ENCODE measurements at places on chromosomes 2 and 18. TPM values are rescaled to one million over a fixed set of nuclear protein-coding genes. Genes with fewer than 3 reads are reported as not detected.

Gene SLC5A7
- total RNA-seq: not detected

Gene PRSS56
- not detected for total RNA-seq

Gene PLGLB2
- total RNA-seq: 5.2 TPM

Gene KRCC1
- total RNA-seq: 22.2 TPM

Gene EFEMP1
- total RNA-seq: not detected

Gene NR4A2
- 1.9 TPM for total RNA-seq

Measured in T-helper 2 cell treated with Interferon-gamma antibody and Interleukin-4, amounts not matched to agents 100 ng/mL and 5 ng/mL, for 36 hours (primary cell).